ENCODE measurements at places on chromosomes 5 and 9.

DNA sequence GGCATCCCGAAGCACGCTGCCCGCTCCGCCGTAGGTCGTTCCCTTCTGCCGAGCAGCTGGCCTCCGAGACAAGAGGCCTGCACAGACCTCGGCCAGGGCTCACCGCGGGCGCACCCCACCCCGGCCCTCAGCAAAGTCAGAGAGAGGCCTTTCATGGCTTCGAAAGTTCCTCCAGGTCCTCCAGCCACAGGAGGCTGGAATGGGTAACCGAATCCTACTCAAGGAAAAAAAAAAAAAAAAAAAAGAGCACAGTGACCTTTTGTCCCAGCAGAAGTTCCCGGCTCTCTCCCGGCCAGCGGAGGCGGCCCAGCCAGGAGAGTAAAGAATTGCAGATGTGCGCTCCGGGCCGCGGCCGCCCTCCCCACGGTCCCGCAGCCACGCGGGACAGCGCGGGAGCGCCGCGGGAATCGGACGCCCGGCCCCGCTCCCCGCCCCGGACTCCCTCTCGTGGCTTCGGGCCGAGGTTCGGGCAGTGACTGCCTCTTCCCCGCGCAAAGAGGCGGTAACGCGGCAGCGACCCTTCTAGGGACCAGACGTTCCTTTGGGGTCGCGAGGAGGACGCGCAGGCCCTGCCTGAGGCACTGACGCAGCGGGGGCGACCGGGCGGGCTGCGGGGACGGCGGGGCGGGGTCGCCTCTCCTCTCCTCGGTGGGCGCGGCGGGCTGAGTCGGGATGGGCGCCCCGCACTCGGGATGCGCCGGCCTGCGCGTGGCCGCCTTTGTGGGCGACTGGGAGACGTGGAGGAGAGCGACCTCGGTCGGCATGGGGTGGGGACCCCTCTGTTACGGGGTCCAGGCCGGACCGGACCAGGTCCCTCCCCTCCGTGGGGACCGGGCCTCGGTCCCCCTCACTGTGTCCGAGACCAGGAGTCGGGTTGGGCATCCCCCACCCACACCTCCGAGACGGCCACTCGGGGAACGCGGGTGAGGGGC lies 754 bp downstream of the GFPT2 start:
- DNase-seq = no peak

DNA sequence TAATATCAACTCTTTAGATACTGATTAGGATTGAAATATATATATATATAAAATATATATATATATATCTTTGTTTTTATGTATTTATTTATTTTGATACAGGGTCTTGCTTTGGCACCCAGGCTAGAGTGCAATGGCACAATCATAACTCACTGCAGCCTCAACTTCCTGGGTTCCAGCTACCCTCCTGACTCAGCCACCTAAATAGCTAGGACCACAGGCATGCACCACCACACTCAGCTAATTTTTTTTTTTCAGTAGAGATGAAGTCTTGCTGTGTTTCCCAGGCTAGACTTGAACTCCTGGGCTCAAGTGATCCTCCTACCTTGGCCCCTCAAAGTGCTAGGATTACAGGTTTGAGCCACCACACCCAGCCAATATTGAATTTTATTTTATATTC lies 20.6 kb upstream of the CDH6 start:
- no peak for DNase-seq

GRCh38 chr9:7216004-7216841 lies 458.4 kb downstream of the KDM4C start:
- DNase-seq = no peak

GRCh38 chr9:26210338-26210851 lies 532.2 kb upstream of the TUSC1 start:
- DNase-seq = no peak

GRCh38 chr5:136629125-136629792 lies 263.9 kb upstream of the TRPC7 start:
- no peak for DNase-seq

DNA sequence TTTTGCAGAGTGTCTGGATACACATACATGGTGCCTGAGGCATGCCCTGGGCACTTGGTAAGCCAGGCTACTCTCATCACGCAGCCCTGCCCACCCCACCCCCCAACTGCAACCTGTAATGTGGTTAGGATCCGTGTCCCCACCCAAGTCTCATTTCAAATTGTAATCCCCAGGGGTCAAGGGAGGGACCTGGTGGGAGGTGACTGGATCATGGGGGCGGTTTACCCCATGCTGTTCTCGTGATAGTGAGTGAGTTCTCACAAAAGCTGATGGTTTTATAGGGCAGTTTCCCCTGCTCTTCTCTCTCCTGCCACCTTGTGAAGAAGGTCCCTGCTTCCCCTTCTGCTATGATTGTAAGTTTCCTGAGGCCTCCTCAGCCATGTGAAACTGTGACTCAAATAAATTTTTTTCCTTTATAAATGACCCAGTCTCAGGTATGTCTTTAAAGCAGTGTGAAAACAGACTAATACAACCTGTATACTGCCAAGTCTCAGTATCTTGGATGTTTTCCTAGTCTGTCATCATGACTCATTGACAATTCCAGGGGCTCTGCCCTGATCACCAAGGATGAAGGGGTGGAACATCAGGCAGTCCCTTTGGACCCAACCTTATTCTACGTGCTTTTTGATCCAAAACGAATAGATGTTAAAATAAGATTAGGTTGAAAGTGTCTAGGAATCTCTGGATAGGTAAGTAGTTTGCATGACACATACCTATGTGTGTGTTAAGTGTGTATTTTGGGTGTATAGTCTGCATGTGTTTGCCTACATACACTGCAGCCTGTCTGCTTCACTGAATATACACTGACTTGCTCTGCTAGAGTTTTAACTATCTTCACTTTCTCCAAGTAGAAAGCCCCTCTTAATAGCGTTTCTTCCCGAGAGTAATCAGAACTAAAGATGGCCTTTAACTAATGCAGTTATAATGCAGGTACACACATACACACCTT lies 293.8 kb downstream of the SLIT3 start:
- DNase-seq = no peak

DNA sequence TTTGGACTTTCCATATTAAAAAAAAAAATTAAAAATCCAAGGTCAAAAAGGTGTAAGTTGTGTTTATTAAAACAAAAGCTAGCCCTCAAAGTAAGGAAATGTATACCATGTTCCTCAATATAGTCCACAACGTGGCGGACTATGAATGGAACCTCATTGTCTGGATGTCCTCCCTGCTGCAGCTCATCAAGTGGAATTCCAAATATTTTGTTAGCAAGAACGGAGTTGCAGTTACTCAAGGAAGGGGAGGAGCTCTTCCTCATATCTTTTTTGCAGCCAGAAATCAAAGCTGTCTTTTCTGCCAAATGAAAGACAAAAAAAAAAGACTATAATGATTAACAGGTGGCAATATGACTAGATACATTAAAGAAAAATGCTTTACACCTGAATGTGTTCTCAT lies 14.0 kb downstream of the FAM13B start:
- DNase-seq = no peak

DNA sequence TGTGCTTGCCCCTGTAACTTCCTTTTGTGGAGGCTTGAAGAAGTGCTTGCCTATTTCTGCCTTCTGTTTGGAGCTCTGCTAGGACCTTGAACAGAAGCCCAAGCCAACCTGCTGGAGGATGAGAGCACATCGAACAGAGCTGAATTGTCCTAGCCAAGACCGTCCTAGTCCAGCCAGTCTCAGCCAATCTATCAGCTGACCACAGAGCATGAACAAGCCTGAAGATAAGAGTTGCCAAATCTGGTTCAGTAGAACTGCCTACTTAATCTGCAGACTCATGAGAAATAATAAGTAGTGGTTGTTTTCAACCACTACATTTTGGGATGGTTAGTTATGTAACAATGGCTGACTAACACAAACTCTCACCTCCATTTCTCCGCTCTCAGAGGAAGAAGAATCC lies 4.4 kb upstream of the SNX2 start:
- DNase-seq = no peak

DNA sequence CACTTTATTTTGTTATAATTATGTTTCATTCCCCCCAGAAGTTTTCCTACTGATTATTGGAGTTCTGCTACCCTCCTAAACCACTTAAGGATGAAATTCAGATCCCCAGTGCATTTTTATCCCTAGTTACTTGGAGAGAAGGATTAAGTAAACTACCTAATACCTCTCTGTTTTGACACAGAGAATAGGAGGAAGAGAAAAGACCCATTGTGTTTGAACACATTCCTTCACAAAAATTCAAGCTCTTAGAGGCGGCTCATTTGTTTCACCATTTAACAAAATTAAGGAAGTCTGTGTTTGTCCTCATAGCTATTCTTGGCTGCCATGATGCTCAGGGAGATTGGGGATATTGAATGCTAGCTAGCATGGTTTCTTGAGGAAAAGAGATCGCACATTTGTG lies 492.6 kb downstream of the EBF1 start:
- DNase-seq = no peak

DNA sequence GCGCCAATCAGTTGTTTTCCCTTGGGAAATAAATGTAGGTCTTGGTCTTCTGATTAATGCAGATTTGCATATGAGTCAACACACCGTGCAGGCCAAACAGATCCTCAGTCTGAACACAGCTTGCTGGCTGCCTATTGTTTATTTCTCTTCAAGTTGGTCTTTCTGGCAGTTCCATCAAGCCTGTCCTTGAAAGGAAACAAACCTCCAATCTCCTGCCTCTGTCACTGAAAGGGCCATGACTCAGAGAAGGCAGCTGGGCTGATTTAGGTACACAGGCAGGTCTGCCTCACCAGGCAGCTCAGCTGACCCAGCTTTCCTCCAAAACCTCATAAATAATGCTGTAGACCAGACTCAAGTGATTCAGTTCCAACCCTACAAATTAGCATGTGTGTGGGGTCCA lies 175.9 kb downstream of the MAN2A1 start:
- DNase-seq = no peak

GRCh38 chr5:69024241-69024651 lies 69.6 kb upstream of the SLC30A5 start:
- no peak for DNase-seq

DNA sequence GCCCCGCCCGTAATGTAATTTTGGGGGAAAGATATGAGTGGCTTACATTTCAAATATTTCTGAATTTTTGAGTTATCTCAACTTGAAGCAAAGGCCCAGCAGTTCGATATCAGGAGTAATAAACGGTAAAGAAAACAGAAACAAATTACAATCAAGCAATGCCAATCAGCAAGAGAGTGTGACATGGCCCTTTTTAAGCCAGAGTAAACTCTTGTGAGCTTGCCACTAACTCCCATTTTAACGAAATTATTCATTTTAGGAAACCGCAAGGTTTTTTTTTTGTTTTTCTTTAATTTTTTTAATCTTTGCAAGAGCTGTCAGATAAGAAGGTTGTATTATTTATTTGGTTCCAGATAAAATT lies 17.6 kb upstream of the CDK7 start:
- DNase-seq = no peak

DNA sequence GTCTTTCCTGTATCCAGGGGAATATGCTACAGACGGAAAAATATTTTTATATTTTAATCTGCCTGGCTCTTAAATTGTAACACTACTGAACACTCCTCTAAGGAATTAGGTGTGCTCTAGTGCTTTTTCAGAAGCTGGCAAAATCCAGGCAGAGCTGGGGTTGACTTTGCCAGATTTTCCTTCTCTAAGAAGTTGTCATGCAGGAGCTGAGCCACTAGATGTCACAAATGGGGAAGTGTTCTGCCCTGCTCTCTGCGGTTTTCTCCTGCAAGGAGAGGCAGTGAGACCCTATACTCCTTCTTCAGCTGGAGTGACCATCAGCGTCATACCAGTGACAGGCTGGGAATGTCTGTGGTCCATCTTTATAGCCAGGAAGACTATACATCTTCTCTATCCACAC lies 112.5 kb downstream of the HAPLN1 start:
- DNase-seq = no peak

DNA sequence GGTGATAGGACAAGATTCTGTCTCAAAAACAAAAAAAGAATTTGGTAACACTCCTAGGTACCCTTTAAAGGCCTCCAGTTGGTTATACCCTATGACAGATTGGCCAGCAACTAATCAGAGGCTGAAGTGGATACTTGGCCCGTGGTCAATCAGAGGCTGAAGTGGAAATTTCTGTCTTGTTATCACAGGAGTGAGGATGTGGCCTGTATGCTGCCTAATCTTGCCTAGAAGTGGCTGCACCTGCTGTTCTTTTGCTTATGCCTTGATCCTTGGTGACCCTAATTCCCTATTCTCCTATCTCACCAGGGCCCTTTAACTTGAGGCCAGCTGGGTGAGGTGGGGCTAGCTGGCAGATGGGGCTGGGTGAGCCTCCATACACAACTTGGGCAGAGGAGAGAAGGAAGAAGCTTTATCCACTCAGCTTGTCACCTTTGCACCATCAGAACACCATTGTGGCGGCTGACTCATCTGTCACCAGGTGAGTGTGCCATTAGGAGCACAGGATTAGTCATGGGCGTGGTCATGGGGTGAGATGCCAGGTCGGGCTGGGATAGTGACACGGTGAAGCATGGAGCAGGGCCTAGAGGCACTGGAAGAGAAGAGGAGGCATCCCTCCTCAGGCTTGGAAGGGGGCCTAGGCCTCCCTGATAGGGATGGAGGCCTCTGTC lies 41.5 kb downstream of the SAR1B start:
- DNase-seq = no peak

GRCh38 chr9:26171691-26172090 lies 493.4 kb upstream of the TUSC1 start:
- no peak for DNase-seq

DNA sequence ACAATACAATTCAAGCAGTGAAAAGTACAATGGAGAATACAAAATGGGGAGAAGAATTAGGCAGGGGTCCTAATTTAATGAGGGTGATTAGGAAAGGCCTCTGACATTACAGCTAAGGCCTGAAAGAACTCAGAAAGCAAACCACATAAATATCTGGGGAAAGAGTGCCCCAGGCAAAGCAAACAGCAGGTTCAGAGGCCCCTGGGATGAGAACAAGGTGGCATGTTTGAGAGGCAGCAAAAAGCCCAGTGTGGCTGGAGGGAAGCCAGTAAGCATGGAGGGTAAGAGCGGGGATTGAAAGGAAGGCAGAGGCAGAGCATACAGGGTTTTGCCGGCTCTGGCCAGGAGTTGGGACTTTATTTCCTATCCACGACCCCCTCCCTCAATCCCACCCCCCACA lies 33.4 kb upstream of the VDAC1 start:
- no peak for DNase-seq

DNA sequence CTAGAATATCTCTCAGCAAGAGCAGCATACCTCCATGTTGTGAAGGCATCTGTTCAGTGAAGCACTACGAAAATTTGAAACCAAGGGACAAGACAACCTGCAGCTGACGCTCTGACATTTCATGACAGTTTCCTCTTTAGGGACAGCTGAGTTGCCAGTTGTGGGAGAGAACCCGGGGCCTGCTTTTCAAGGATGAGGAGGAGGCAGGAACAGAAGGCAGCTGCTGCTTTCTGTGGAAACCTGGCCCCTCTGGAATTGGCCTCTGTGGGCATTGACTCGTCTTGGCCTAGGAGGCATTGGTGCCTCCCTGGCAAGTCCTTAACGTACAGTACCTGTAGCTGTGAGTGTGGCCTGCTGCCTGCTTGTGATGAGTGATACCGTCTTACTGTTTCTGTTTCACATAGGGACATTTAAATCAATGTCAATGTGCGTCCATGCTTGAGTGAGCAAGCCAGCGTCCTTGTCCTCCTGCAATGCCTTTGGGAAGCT lies 21.6 kb downstream of the SLC46A2 start:
- DNase-seq = no peak
